ENCODE measurements at places on chromosomes 1 and 21.

DNA sequence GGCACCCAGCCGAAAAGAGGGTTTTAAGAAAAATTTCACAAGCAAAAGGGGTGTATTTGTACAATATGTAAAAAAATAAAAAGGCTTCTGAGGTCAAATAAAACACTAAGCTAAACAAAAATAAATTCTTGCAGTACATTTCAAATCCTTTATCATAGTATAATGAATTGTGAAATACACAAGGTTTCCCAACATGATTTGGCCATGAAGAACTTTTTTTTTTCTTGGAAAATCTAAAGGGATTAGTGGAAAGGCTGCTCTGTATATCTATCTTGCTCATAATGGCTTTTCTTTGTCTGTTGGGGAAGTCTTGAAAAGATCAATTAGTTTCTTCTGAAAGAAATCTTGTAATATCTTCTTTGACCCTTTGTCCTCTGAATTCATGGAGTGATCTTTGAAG is 593.4 kb downstream of the PLPP3 start:
- DNase-seq: no peak

- no peak for DNase-seq
Observed at GRCh38 chr1:153058826-153059784, 1.8 kb upstream of the SPRR2A start.

DNA sequence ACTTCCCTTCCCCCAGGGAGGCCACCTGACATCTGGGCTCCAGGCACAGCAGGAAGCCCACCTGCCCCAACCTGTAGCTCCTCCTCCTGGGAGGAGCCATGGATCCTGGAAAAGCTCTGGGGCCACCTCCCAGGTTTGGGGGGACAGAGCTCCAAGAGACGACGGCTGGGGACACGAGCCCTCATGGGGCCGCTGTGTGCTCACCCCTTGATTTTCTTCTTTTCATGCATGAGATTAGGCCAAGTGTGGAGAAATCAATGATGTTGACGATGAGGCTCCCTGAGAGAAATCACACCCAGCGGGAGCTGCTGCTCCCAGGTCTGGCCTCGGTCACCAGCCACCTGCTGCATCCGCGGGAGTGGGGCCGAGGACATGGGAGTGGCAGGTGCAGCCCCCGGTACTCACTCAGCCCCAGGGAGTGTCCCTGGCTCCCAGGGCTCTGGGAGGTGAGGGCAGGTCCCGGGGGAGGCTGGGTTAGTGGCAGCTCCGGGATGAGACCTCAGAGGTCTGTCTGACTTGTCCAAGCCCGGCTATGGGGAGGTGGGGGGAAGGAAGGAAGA is 8.7 kb downstream of the TNFRSF14 start:
- DNase-seq: no peak

GRCh38 chr1:93680076-93680419 is 1.6 kb downstream of the BCAR3 start:
- DNase-seq: no peak

DNA sequence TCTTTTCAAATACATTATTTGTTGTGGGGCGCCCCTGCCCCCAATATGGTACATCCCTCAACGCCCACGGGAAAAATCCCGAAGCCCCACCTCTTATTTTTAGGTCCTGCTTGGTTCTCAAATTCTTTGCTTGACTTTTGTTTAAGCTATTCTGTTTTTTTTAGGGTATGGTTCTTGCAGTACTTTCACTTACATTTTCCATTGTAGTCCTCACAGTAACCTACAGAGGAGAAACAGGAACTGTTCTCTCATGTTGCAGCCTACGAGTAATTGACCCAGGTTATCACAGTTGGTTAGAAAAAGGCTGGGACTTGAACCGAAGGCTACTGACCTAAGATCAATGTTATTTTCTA is 697 bp upstream of the C21orf91 start:
- peak; percentile 64 for DNase-seq

Measured in activated CD4-positive, alpha-beta T cell treated with anti-CD3 and anti-CD28 coated beads, Interleukin-10, Interleukin-2, amounts not matched to agents 100 ng/mL and 50 ng/mL, durations not matched to agents 16 hours and 8 hours (primary cell).